ENCODE measurements at places on chromosomes 3 and 15.

GRCh38 chr3:33577588-33577987 lies 137.4 kb upstream of the UBP1 start:
- peak; percentile 72 for DNase-seq

GRCh38 chr15:40469776-40470390 lies 901 bp upstream of the CHST14 start:
- no peak for DNase-seq

DNA sequence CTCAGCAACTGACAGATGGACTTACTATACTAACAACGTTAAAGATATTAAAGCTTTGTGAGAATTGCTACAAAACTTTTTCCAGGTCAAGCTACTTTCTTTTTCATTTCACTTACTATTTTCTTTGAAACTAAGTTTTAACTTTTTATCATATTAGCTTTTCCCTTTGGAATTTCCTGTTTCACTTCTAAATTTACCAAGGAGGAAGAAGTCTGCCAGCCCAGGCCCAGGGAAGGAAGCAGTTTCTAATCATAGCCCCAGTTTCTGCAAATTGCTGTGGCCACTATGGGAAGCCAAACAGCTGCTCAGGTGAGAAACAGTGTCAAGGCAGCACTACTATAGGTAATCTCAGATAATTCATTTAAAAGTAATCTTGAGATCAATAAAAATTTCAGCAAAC lies 18.4 kb downstream of the CYFIP1 start:
- no peak for DNase-seq

DNA sequence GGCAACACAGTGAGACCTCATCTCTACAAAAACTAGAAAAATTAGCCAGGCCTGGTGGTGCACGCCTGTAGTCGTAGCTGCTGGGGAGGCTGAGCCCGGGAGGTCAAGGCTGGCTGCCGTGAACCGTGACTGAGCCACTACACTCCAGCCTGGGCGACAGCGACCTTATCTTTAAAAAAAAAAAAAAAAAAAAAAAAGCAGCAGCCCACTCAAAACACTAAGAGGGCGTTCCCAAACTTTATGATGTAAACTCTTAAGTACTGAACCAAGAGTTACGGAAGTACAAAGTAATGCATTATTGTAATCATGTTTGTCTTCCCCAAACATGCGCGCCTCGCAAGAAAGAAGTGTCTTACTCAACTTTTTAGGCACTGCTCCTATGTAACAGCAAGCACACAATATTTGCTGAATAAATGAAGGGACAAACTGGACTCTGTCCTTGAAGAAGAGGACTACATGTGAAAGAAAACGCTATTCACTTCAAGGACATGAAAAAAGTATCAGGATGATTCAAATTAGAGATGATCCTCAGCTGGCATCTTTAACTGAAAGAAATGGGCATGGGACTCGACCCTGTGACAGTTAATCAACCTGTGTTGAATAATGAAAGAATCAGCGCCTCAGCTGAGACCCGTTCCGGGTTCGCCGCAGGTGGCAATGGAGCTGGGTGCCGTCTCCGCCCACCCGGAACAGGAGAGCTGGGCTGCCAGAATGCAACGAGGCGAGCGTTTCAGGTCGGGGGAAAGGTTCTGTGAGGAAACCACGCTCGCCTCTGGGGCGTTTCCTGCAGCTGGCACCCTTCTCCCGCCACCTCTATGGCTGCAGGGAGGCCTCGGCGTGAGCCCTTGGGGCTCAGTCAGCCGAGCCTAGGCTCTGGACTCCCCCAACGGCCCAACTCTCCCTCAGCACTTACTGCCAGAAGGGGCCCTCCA lies 718 bp downstream of the SPG11 start:
- peak; percentile 64 for DNase-seq

DNA sequence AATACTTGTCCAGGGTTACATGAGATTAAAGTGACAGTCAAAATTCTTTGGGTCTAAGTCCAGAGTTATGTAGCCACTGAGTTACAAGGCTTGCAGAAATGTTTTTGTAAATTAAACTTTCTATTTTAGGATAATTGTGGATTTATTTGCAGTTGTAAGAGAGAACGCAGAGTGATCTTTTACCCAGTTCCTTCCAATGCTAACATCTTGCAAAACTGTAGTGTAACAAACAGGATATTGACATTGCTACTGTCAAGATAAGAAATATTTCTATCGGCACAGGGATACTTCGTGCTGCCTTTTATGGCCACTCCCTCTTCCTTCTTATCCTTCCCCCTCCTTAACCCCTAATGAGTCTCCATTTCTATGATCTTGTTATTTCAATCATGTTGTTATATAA lies 1022.9 kb downstream of the MCTP2 start:
- no peak for DNase-seq
